ENCODE measurements at places on chromosomes 12 and 14.

GRCh38 chr12:89461190-89461589, 63.4 kb downstream of the GALNT4 start:
- no peak for DNase-seq

- no peak for DNase-seq
Measured at GRCh38 chr12:121034616-121035305, 4.3 kb downstream of the OASL start.

DNA sequence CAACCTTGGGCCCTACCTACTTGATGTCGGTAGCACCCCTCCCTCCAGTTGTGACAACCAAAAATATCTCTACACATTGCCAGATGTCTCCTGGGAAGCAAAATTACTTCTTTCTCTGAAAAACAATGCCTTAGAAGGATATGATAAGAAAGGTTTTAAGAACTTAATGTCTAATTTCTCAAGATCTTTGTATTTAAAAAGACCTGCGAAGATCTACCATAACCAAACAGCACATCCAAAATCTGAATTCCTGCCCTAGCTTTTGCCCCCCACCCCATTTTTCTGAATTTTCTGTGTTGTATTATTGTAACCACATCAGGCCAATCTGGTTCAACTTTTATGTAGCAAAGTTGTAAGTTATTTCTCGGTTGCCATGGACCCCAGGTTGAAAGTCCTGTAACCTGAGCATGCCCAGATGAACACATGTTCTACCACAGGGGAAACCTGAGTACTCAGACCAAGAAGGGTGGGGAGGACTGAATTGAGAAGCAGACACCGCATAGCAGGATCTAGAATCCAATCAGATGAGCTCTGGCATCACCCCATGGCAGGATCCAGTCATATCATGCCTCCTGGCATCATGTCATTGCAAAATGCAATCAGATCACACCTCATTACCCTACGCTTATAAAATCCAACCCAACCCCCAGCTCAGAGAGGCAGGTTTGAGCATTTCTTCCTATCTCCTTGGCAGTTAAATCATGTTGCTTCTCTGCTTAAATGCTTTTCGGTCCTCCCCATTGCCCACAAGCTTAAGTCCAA, 8.7 kb downstream of the TMEM253 start:
- DNase-seq: no peak

DNA sequence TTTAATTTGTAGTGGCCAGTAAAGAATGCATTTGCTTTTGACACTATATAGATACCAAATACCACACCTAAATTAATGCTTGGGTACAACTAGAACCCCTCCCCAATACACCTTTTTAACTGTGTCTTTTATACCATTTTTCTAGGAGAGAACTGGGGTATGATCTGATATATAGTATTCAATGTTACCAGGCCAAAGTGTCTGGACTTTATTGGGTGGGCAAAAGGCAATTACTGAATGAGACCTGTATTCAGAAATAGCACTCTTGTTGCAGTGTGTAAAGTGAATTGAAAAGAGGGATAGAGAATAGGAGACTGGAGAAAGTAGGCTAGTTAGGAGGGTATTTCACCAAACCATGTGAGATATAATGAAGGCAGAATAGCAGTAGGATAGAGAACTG, 74.4 kb downstream of the SEC23A start:
- no peak for DNase-seq

GRCh38 chr12:69389831-69390230, 30.3 kb downstream of the YEATS4 start:
- DNase-seq: no peak

DNA sequence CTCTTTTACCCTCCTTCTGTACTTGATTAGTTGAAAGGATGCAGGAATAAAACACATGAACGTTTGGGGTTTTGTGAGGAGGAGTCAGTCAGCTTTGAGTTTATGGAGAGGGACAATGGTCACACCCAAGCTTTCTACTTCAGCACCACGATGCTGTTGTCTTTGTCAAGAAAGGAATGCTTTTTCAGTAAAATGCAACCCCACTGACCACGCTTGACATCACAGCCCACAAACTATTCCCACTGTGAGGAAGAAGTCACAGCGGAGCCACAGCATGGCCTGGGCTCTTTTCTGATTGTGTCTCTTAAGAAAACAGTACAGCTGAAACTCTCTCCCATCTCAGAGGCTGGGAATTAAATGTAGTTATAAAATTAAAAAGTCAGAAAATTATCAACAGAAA, 135.2 kb downstream of the APAF1 start:
- no peak for DNase-seq

DNA sequence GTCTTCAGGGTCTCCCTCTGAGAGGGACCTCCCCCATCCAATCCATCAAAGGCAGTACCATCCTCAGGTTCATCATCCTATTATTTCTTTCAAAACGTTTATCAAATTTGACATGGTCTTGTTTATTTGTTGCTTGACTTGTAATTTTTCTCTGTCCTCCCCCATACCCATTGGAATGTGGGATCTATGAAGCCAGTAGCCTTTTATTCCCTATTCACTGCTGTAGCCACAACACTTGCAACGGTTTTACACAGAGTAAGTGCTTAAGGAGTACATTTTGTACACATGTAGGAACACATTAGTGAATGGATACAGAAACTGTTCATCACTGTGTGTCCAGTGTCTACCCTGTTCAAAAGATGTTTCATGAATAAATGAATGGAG, 41.5 kb downstream of the IGF1 start:
- no peak for DNase-seq

DNA sequence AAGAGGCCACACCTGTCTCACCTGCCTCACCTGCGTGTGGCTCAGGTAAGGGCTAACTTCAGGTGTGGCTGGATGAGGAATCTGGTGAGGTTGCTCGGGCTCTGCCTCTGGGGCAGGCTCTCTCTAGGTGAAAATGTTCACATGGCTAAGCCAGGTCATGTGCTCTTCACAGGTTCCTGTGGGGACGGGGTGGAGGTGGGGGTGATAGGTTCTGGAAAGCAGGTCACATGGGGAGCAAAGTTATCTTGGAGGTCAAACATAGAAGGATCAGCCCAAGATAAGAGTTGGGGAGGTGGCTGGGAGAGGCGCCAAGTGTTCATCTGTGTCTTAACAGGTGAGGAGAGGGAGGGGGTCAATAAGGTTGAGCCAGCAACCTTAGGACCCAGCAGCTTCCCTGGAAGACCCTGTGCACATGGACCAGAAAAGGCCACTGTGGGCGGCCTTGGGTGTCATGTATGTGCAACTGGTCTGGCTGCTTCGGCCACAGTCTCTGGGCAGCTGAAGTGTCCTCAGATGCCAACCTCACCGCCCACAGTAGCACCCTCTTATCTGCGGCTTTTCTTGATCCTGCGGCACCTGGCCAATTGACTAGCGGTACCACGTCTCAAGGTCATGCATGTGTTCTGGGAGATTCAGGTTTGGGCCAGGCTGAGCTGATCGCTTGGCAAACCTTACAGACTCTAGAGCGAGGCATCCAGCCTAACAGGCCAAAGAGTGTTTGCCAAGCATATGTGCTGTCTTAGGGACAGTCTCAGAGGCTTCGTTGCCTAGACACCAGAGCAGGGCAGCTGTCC, 60.5 kb downstream of the CACNA1C start:
- no peak for DNase-seq

DNA sequence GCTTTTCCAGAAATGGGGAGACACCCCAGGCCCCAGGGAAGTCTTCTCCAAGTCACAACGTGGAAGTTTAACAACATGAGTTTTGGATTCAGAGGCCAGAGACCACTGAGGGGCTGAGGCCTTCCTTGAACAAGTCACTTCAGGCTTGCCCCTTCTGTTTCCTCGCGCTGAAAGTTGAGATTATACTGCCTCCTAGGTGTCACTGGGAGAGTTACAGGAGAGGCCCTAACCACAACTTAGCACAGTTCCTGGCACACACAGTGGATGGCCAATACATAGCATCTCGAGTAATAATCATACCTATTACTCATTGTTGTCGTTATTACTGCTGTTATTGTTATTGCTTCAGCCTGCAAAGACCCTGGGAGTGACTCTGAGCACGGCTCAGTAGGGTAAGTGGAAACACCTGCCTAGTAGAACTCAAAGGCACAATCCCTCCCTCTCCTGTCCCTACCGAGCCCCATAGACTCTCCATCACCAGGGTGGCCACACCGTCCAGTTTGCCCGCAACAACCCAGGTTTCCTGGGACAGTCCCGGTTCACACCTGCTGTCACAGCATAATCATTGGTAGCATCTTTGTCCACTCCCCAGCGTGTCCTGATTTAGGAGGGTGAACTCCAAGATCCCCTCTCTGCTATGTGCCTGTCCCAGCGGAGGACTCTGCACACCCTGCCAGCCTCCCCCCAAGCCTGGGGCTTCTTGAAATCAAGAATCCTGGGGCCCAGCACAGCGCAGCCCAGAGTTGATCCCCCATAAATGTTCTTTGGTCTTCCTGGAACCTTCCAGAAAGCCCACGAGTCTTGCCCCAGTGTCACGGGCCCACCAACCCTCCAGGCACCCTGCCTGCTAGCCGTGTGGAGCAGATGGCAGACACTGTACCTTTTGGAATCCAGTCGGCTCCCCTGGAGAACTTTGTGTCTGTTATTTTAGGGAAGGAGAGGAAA, 85.0 kb downstream of the SYNE3 start:
- no peak for DNase-seq

- DNase-seq: no peak
Measured at GRCh38 chr12:51669996-51670395, 79.0 kb downstream of the SCN8A start.

DNA sequence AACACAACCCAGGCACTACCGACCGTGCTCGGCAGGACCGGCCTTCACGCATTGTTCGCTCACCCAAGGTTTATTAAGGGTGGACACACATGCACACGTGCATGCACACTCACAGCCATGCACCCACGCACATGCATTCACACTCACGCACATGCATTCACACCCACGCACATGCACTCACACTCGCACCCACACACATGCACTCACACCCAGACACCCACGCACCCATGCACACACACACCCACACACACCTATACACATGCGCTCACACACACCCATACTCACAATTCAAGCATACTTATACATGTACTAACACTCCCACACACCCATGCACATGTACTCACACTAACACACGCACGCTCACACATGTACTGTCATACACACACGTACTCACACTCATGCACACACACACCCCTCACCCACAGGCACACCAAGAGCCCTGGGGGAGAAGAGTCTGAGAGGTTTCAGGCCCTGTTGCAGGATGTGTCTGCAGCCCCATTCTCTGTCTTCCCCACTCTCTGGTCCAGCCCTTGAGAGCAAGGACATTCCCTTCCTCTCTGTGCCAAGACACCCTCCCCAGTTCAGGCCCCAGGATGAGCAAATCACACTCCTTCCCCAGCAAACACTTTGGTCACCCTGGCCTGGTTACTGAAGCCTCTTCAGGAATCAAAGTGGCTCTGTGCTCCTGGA, 49.4 kb upstream of the BCL11B start:
- no peak for DNase-seq

GRCh38 chr12:4119157-4119761, 154.3 kb upstream of the CCND2 start:
- peak; percentile 63 for DNase-seq

DNA sequence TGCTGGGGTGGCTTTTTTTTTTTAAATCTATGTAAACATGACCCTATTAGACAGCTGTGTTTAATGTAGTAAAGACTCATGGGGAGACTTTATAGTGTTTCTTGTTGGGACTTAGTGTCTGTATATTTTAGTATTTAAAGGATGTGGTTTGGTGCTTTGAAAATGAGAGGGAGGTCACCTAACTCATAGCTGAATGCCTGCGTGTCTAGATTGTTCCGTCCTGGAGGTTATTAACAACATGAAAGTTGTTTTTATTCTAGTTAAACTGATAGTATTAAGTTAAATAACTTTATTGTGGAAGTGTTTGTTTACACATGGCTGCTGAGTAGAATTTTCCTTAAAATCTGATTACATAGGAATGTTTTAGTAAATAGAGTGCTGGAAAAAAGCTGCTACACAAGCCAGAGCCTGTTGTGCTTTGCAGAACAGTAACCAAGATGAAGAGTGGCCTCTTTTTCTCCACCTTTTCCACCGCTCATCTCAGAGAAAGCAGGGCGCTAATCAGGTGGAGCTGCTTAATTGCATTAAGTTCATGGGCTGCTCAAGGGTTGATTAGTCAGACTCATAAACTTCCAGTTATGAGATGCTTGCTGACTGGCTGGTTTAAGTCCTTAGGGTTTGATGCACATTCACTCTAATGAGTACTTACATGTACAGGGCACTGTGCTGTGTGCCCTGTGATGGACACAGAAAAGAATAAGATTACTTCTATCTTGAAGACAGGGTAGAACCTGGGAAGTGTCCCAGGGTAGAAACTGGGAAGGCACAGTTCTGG, 62.7 kb downstream of the FBXO34 start:
- DNase-seq: no peak

- peak; percentile 21 for DNase-seq
Measured at GRCh38 chr14:53929871-53930715, 26.5 kb downstream of the BMP4 start.

DNA sequence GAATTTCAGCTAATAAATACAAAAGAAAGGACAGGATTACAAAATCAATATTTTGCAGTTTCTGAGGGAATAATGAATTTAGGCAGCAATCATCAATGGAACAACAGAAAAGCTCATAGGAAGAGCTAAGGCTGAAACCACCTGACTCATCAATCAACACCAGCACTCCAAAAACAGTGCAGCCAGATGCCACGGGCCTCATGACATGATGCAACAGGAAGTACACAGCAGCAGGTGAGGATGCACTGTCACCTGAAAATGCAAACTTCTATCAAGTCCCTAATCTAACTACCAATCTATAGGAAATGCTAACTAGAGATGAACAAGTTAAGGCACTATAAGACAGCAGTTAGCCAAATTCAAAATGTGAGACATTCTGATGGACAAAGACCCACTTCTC, 21.7 kb downstream of the GNS start:
- DNase-seq: peak; percentile 13

DNA sequence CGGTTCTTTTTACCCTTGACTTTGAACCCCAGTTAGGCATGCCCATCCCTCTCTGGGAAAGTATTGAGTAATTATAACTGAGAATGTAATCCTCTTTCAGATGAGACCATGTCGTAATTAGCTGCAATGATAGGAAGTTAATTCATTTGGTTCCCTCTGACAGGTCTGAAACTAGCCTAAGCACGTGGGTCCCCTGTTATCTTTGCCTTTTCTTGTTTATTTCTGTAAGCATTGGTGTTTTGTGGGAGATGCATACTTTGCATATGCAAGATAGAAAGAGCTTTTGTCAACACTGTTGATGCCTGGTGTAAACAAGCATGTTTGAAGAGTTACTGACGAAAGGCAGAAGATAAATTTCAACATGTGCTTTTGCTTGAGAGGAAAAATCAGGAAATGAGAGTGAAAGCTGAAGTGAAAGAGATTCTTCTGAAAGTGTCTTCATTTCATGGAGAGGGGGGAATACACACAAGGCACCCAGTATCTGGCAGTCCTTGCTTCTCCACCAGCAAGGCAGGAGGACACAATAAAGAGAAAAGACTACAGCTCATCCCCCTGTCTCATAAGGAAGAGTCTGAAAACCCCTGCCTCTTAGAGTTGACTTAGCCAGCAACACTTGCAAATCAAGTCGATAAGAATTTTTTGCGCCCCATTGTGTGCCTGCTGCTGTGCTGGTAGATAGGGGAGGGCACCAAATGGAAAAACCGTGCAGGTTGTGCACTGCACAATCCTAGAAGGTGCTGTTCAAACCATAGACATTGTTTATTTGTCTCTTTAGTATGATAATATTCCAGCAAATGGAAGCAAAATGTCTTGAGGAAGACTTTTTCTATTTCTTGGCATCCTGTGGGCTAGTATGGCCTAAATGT, 77.8 kb downstream of the SLC24A4 start:
- DNase-seq: no peak

- DNase-seq: no peak
Measured at GRCh38 chr12:93763746-93764147, 86.6 kb downstream of the CRADD start.

GRCh38 chr14:75911883-75912282, 69.9 kb downstream of the TGFB3 start:
- DNase-seq: no peak

- DNase-seq: no peak
Measured at GRCh38 chr14:103008768-103009357, 48.5 kb downstream of the CDC42BPB start.
